ENCODE measurements at places on chromosomes 6 and 20.

- DNase-seq: no peak
These were observed 159.8 kb upstream of the RIN2 start for GRCh38 chr20:19598117-19598850.

DNA sequence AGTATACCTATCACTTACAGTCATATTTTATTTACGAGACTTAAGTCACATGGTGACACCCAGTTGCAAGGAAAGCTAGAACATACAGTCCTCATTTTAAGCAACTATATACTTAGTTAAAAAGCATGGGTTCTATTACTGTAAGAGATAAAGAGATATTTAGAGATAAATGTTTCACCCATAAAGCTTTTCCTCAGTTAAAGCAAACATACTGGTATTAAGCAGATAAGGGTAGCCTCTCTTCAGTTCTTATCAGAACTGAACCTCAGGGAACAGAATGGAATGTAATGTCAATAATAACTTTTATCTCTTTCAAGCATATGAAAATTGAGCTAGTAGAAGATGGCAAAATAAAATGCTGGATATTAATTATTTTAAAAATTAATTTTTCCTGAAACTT lies 9.9 kb upstream of the ASCC3 start:
- no peak for DNase-seq

DNA sequence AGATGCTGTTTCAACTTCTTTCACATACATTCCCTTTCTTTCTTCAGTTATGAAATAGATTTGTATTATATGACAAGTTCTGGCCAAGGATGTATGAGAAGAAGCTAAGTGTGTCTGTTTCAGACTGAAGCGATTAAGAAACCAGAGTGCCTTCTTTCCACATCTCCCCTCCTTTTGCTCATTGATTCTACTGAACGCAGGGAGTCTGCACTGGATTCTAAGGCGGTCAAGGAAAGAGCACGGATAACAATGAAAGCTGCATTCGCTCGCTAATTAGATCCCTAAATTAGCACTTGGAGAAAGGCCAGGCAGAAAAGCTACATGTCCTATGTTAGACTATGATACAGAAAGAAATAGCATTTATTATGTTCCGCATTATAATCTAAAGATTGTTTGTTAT lies 267.7 kb downstream of the HAO1 start:
- DNase-seq: no peak

DNA sequence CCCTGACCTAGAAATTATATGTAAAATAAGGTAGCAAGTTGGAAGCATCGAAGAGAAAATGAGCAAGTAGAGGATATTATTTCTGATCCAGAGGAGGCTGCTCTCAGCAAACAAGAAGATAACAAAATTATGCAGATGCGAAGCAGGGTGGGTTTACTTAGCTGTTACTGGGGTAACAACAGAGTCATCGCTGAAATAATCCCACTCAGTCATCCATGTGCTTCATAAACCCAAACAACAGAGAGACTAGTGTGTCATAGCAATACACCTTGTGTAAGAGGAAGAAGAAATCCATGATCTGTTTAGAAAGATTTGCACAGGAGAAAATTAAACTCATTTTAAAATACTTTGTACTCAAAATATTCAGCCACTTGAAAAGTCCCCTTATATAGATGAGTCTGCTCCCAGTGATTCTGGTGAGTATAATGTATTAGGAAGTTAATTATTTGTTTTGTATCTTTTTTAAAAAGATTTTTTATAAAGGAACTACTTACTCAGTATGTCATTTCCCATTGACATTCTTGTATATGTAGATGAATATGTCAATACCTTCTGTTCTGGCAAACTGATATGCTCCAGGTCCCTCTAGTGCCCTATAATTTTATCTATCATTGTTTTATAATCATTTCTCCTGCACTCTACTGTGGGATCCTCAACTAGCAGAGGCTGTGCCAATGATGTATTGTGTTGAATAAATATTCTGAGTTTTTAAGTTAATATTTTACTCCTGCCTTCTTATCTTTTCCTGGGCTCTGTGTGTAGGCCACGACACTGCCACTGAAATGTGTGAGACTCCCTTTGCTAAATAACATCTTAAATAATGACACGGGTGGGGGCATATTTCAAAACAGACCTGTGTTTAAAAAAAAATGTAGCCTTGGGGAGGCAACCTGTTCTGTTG lies 8.6 kb upstream of the HIVEP2 start:
- DNase-seq: no peak

- no peak for DNase-seq
These were observed 97.8 kb downstream of the NOL4L start for GRCh38 chr20:32487381-32487780.

Data from activated naive CD4-positive, alpha-beta T cell (primary cell).